ENCODE measurements at places on chromosomes 4 and X.
A peak's percentile ranks its signal among the peaks of the same experiment; 100 is the strongest.

- no peak for DNase-seq
Measured at GRCh38 chr4:96703265-96703664, 863.4 kb downstream of the PDHA2 start.

DNA sequence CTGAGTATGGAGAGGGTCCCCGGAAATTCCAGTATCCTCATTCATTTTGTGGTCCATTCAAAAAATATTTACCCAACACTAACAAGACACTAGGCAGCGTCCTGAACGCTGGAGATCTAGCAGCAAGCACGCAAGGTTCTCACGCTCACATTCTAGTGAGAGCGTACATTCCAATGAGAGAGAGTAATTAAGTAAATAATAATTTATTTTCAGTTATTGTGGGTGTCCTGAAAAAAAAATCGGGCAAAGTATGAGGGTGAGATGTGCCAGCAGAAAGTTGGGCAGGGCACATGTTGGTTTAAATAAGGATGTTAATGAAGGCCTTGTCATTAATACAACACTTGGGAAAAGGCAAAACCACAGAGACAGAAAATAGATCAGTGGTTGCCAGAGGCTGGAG is 4.0 kb upstream of the TMEM156 start:
- peak; percentile 61 for DNase-seq

DNA sequence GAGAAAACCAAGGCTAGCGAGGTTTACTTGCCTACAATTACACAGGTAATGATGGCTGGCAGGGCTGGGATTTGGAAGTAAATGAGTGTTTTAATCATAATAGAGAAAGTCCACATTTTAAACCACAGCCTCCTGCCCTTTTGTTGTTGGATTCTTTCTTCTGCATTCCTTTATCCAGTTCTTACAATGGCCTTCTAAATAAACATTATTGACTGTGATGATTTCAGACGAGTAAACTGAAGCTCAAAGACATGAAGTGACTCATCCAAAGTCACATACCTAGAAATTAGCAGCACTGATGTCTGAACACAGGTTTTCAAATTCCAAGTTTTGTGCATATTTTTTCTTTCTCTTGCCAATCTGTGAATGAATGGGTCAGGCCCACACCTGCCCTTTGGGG is 51.2 kb upstream of the C1QTNF7 start:
- DNase-seq, result no peak

GRCh38 chr4:125049711-125050110 is 265.0 kb upstream of the FAT4 start:
- DNase-seq, result peak; percentile 84
